ENCODE measurements at places on chromosomes 5 and 9. TPM values are rescaled to one million over a fixed set of nuclear protein-coding genes. Genes with fewer than 3 reads are reported as not detected.

Gene F2RL2
- 1.8 TPM for total RNA-seq

Gene ARL14EPL
- total RNA-seq, result 0.29 TPM

Gene NR5A1
- not detected for total RNA-seq

Gene BRINP1
- 0.58 TPM for total RNA-seq

Gene ABCA1
- total RNA-seq, result 6.1 TPM

Gene CCDC183
- under 0.01 TPM for total RNA-seq

Gene MOB3B
- total RNA-seq, result 1.1 TPM

Gene LCN9
- not detected for total RNA-seq

Gene UIMC1
- total RNA-seq, result 22.8 TPM
